ENCODE measurements at places on chromosomes 1 and 21.

GRCh38 chr1:54409156-54410142 lies 3.3 kb upstream of the SSBP3 start:
- no peak for DNase-seq
- peak overlapping the region; percentile 74 for H3K27ac ChIP-seq
- peaks cover 74% of the 10 kb centered on the region for H3K4me1 ChIP-seq

DNA sequence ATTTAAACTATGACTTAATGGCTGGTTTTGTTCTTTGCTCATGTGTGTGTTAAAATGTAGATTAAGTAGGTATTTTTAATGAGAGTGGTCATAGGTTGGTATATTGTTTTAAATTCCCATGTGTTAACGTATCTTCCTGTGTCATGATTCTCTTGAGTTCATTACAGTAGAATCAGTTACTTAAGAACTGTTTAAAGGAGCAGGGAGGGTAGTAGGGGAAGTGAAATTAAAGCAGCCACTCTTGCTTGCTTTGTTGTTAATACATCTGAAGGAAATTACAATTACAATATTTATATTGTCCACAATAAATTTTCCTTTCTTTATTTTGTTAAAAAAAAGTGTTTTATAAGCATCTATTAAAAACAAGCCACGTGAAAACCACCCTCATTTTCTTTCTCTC lies 119.2 kb upstream of the KIAA1614 start:
- H3K27me3 ChIP-seq: no peaks in the 10 kb centered on the region
- no peak for DNase-seq
- no peak overlapping the region for H3K27ac ChIP-seq
- no peak overlapping the region for H3K4me3 ChIP-seq
- no peaks in the 10 kb centered on the region for H3K4me1 ChIP-seq
- H3K36me3 ChIP-seq: peaks cover 14% of the 10 kb centered on the region

- H3K4me3 ChIP-seq: no peak overlapping the region
- no peak for DNase-seq
- peaks cover 57% of the 10 kb centered on the region for H3K4me1 ChIP-seq
- H3K27ac ChIP-seq: no peak overlapping the region
- H3K36me3 ChIP-seq: no peaks in the 10 kb centered on the region
- H3K27me3 ChIP-seq: peaks cover 16% of the 10 kb centered on the region
Measured at GRCh38 chr1:202015662-202015937, 5.2 kb downstream of the ELF3 start.

DNA sequence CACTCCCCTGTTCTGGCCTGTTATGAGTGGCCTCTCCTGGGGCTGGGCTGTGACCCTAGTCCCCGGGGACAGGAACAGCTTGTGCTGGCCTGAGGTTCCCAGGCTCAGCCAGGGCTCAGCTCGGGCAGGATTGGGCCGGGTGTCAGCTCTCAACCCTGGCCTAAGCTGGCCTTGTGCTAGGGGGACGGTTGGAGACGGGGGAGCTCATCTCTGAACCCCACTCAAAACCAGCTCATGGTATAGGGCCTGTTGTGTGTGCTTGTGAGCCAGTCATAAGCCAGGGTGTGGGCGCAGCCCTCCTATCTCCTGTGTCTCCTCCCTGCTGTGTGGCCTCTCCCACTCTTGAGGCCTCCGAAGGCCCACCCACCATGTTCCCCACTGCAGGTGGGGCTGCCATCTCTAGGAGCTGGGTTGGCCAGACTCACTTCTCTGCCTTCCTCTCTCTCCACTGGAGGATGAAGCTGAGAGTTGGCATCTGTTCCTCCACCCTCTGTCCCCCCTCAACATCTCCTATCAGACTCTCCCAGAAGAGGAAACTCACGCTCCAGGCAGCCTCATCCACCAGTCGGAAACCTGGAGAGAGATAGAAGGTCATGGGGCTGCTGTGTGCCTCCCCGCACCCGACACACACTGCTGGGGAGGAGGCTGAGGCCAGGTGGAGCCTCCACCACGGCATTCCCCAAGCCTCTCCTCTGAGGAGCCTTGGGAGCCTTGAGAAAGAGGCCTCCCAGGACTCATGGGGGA lies 1.4 kb downstream of the PEAR1 start:
- no peaks in the 10 kb centered on the region for H3K36me3 ChIP-seq
- H3K27me3 ChIP-seq: peaks cover 42% of the 10 kb centered on the region
- no peak overlapping the region for H3K4me3 ChIP-seq
- no peak for DNase-seq

- peaks cover 31% of the 10 kb centered on the region for H3K36me3 ChIP-seq
- no peaks in the 10 kb centered on the region for H3K27me3 ChIP-seq
- H3K4me3 ChIP-seq: no peak overlapping the region
- peak; percentile 69 for DNase-seq
Measured at GRCh38 chr1:43414634-43415223, 25.0 kb downstream of the SZT2 start.

- no peak for DNase-seq
- peaks cover 29% of the 10 kb centered on the region for H3K4me1 ChIP-seq
- peaks cover 7% of the 10 kb centered on the region for H3K27me3 ChIP-seq
- H3K36me3 ChIP-seq: no peaks in the 10 kb centered on the region
- H3K4me3 ChIP-seq: no peak overlapping the region
Measured at GRCh38 chr1:197842646-197843045, 59.8 kb upstream of the C1orf53 start.

GRCh38 chr1:185972096-185972850 lies 238.1 kb downstream of the HMCN1 start:
- H3K27ac ChIP-seq: peak overlapping the region; percentile 64
- no peaks in the 10 kb centered on the region for H3K4me1 ChIP-seq
- peaks cover 49% of the 10 kb centered on the region for H3K36me3 ChIP-seq
- H3K4me3 ChIP-seq: no peak overlapping the region
- DNase-seq: no peak

DNA sequence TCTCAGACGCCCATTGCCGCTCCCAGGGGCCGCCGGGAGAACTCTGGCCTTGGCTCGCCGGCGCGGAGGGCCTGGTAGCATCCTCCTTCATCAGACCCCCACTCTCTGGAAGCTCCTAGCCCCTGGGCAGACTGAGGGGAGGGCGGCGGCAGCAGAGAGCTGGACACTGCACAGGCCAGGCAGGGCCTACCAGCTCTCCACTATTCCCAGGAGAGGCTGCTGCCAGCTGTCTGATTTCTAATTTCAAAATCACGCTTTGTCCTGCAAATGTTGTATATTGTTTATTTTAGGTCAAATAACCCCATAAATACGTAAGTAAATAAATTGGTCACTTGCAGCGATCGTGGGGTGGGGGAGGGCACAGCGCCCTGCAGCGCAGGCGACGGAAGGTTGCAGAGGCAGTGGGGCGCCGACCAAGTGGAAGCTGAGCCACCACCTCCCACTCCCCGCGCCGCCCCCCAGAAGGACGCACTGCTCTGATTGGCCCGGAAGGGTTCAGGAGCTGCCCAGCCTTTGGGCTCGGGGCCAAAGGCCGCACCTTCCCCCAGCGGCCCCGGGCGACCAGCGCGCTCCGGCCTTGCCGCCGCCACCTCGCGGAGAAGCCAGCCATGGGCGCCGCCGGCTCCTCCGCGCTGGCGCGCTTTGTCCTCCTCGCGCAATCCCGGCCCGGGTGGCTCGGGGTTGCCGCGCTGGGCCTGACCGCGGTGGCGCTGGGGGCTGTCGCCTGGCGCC lies at the start of gene MTARC1:
Gene MTARC1 (plus strand): TSS at position 577 of the 732 bp plus-strand sequence. CDS start 32 bp downstream, at position 609.
- H3K27ac ChIP-seq: peak within 1 kb of the TSS; percentile 5
- H3K36me3 ChIP-seq: peaks cover 14% of the 10 kb centered on the region
- H3K27me3 ChIP-seq: peaks cover 25% of the 10 kb centered on the region
- peaks cover 36% of the 10 kb centered on the region for H3K4me1 ChIP-seq
- peak; percentile 82 for DNase-seq
- H3K4me3 ChIP-seq: peak within 1 kb of the TSS; percentile 84

DNA sequence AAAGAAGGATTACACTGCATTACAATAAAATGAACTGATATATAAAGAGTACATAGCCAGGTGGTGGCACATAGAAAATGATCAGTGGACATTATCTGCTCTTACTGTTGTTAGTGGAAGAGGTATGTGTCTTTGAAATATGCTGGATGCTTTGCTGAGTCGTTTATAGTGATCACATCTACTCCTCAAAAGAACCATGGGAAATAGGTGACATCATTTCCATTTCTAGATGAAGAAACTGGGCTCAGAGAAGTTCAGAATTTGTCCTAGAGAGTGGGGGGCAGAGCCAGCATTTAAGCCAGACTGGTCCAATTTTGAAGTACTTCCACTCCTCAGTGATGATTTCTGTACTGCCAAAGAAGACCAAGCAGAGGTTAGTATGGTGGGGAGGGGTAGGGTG lies 34.0 kb upstream of the BACH1 start:
- no peak overlapping the region for H3K4me3 ChIP-seq
- H3K27me3 ChIP-seq: peaks cover 10% of the 10 kb centered on the region
- H3K4me1 ChIP-seq: no peaks in the 10 kb centered on the region

GRCh38 chr1:12339811-12340543 lies 110.1 kb downstream of the VPS13D start:
- no peak overlapping the region for H3K4me3 ChIP-seq
- H3K36me3 ChIP-seq: peaks cover 40% of the 10 kb centered on the region
- no peaks in the 10 kb centered on the region for H3K27me3 ChIP-seq
- DNase-seq: no peak
- no peak overlapping the region for H3K27ac ChIP-seq

DNA sequence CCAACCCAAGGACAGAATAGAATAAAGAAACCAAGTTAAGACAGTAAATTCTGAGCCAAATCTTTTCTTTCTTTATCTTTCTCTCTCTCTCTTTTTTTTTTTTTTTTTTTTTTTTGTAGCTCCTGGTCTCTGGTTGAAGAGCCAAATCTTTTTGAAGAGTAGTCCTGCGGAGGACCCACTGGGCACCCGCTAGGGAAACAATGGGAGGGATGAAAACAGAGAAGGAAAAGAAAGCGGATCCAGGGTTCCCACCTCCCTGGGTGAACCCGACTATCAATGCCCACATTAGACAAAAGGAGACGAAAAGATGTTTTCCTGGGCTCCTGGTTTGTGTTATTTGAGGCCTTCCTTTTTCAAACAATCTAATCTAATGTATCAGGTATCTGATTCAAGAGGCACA lies 49.8 kb upstream of the FBXO28 start:
- H3K27ac ChIP-seq: no peak overlapping the region
- peaks cover 26% of the 10 kb centered on the region for H3K27me3 ChIP-seq
- DNase-seq: no peak
- H3K4me1 ChIP-seq: peaks cover 5% of the 10 kb centered on the region

GRCh38 chr1:19463504-19463803 lies 21.9 kb downstream of the CAPZB start:
- no peak overlapping the region for H3K27ac ChIP-seq
- DNase-seq: no peak
- no peaks in the 10 kb centered on the region for H3K27me3 ChIP-seq
- H3K4me1 ChIP-seq: peaks cover 60% of the 10 kb centered on the region
- H3K4me3 ChIP-seq: no peak overlapping the region
- H3K36me3 ChIP-seq: peaks cover 24% of the 10 kb centered on the region

GRCh38 chr1:192958871-192959270 lies 100.3 kb downstream of the UCHL5 start:
- no peak overlapping the region for H3K4me3 ChIP-seq
- H3K27ac ChIP-seq: no peak overlapping the region
- peaks cover 6% of the 10 kb centered on the region for H3K27me3 ChIP-seq
- no peak for DNase-seq
- H3K4me1 ChIP-seq: peaks cover 8% of the 10 kb centered on the region

DNA sequence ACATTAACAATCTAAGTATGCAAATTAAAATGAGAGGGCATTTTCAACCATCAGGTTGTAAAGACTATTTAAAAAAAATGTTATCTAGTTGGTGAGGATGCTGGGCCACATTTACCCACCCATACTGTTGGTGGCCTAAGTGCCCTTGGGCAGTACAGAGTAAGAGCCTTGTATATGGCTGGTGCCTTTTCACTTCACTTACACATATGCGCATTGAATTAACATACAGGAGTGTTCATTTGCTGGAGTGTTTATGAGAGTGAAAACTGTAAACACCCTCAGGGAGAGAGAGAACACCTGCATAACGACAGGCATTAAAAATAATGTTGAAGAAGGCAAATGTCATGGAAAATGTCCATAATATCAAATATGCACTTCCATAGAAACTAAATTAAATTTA lies 427.1 kb downstream of the PCP4 start:
- H3K4me1 ChIP-seq: no peaks in the 10 kb centered on the region
- H3K4me3 ChIP-seq: no peak overlapping the region
- no peak overlapping the region for H3K27ac ChIP-seq
- H3K36me3 ChIP-seq: no peaks in the 10 kb centered on the region

DNA sequence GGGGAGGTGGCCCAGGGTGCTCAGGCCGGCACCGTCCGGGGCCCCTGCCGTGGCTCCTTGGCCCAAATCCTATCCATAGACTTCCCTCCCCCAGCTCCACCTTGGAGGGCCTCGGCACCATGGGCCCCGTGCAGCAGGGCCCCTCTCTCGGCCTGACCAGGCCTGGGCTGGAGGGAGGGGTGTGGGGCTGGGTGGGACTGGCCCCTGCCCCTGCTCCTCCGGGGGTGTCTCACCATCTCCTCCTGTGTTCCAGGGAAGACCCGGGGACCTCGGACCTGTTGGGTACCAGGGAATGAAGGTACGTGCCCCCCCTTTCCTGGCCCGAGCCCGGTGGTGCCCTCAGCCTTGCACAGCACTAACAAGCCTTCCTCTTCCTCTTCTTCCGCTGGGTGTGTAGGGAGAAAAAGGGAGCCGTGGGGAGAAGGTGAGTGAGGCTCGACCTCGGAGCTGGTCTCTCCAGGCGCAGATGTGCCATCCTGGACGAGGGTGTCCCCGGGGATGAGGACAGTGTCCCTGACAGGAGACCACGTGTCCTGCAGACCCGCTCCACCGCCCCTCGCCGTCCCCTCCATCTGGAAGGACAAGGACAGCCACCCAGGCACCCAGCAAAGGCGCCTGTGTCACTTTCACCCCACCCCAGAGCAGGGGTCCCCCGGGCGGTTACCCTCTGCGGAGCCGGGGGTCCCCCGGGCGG lies 7.9 kb downstream of the COL6A1 start:
- H3K27me3 ChIP-seq: peaks cover 8% of the 10 kb centered on the region
- no peak overlapping the region for H3K4me3 ChIP-seq
- peak; percentile 2 for DNase-seq
- H3K27ac ChIP-seq: no peak overlapping the region

DNA sequence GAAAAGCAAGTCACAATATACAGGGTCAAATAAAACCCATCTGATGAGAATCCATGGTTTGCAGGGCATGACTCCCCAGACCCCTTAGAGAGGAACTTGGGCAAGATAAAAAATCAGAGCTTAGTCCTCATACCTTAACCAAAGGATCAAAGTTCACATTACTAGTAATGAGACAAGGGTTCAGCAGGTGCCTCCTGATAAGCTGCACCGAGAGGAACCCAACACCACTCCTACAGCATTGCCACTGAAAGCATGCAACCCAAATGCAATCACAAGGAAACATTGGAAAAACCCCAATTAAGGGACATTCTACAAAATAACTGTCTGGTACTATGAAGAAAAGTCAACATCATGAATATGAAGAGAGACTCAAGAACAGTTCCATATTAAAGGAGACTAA lies 29.7 kb downstream of the CCDC185 start:
- H3K36me3 ChIP-seq: no peaks in the 10 kb centered on the region
- DNase-seq: no peak
- H3K27me3 ChIP-seq: no peaks in the 10 kb centered on the region
- no peak overlapping the region for H3K27ac ChIP-seq

GRCh38 chr1:29052100-29052499 lies 71.6 kb downstream of the TMEM200B start:
- H3K27me3 ChIP-seq: no peaks in the 10 kb centered on the region
- H3K4me1 ChIP-seq: peaks cover 6% of the 10 kb centered on the region
- H3K36me3 ChIP-seq: peaks cover 33% of the 10 kb centered on the region
- no peak overlapping the region for H3K27ac ChIP-seq
- DNase-seq: no peak

All from nephron progenitor cell (in vitro differentiated cells).